ENCODE measurements at places on chromosomes 7 and 10.

GRCh38 chr7:69651101-69651590 lies 52.9 kb downstream of the AUTS2 start:
- no peak for DNase-seq

- no peak for DNase-seq
Measured at GRCh38 chr7:143345428-143345900, 17.0 kb downstream of the FAM131B start.

GRCh38 chr10:102642736-102643335 lies 1.4 kb upstream of the TRIM8 start:
- no peak for DNase-seq

DNA sequence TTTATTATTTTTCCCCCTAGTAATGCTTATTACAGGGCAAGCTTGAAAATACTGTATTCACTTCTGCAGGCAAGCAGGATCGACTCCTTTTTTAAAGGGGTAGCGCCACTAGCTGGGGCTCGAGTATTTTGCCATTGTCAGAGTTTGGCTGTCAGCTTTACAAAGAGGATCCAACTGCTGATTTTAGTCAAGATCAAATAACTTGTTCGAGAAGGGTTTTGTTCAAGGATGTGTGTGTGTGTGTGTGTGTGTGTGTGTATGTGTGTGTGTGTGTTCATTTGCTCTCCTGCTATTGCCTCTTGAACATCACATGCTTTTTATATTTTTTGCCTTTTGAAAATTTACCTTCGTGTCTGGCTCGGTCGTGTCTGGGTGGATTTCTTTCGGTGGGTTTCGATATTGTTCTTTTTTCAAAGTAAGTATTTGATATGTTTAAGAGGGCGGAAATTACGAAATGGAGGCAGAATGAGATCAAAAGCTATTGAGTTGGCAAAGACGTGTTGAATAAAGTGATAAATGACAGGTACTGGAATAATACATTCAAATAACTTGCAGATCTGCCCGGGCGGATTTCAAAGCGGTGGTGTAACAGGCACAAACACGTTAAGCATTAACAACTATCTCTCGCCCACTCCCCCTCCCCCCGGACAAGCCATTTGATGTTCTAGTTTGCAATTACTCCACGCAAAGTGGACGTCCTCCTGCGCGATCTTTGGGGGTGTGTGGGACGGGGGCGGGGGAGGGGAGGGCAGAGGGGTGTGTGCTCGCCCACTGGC lies 1.1 kb downstream of the ARID5B start:
- DNase-seq = no peak

DNA sequence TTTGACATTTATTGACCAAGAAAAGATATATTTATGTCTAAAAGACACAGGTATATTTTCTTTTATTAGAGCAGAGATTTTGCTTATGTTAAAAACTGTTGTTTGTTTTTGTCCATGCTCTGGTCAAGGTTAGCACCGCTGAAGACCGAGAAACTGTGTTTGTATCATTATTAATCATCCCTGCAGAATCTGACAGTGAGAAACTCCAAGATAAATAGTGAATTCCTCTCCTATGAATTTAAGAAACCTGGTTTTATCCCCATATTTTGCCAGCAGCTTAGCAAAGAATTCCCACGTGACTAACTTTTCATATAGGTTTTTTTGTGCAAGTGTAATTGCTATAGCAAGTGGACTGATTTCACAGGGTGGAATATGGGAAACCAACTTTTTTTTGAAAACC lies 77.6 kb downstream of the FRMD4A start:
- DNase-seq = no peak

- no peak for DNase-seq
Measured at GRCh38 chr7:94971051-94971867, 63.9 kb downstream of the PPP1R9A start.

DNA sequence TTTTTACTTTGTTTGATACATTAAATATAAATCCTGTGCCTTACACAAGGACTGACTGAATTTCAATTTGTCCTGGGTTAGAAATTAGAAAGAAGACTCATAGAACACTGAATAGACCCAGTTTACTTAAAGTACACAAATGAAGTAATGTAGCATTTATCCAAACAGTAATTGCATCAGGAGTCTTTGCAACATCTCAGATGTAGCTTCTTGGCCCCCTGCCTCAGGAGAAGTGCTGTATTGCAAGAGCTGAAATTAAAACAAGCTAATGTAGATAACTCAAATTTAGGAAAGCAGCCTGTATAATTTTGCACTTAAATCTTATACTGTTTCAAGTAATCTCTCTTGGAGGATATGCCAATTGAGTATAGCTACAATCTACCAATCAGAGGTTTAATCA lies 54.3 kb upstream of the KCND2 start:
- DNase-seq = no peak

GRCh38 chr7:84247591-84247990 lies 53.0 kb upstream of the SEMA3A start:
- DNase-seq = no peak

GRCh38 chr10:49000437-49001398 lies 61.1 kb upstream of the LRRC18 start:
- DNase-seq = no peak

DNA sequence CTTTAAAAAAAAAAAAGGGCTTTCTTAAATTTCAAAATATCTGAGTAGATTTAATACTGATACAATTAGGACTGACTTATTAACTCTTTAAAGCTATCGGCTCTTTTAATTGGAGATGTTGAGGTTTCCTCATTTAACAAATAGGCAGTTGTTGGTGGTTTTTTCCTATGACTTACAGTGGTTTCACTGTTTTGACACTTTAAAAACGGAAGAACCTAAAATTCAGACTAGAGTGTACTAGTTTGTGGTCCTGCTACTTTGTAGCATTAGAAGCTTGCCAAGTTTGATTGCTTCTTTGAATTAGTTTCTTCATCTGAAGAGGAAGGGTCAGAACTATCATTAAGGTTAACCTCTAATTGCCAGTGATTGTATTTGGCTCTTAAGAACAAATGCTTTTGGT lies 27.7 kb downstream of the CUL1 start:
- DNase-seq = no peak

- DNase-seq = no peak
Measured at GRCh38 chr10:122348935-122349361, 25.6 kb upstream of the PLEKHA1 start.

DNA sequence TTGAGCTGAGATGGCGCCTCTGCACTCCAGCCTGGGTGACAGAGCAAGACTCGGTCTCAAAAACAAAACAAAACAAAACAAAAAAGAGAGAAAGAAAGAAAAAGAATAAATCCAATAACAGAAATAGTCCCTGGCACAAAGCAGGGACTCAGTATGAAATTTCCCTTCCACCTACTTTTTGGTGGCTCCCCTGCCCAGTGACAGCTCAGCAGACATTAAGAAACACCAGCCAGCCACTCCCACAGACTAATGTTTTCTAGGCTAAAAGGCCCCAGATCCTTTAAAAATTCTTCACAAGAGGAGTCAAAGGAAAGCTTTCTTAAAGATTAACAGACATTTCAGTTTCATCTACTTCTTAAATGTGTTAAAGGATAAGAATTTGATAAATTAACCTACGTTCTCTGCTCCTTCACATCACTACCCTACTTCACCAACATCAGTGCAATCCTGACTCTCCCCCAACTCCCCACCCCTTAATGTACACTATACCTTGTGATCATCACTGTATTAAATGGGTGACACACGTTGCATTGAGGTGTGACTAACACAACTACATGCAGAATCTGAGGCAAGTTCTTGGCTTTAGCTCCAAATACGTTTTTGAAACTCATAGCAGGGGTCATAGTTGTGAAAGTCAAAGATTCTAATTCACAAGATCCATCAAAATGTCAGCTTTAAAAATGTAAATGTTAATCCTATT lies 114.5 kb upstream of the CAV2 start:
- DNase-seq = no peak

- no peak for DNase-seq
Measured at GRCh38 chr7:70589010-70589409, 542.9 kb upstream of the GALNT17 start.

DNA sequence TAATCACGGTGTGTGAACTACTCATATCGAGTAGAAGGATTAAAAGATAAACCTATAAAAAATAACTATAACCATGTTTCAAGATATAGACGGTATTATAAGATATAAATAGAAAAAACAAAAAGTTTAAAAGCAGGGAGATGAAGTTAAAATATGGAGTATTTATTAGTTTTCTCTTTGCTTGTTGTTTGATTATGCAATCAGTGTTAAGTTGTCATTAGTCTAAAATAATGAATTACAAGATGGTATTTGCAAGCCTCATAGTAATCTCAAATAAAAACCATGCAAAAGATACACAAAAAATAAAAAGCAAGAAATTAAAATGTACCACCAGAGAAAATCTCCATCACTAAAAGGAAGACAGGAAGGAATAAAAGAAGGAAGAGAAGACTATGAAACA lies 83.3 kb downstream of the TES start:
- no peak for DNase-seq

- DNase-seq = no peak
Measured at GRCh38 chr10:122875843-122876466, 3.4 kb downstream of the FAM24B start.

- no peak for DNase-seq
Measured at GRCh38 chr7:70374772-70375533, 757.0 kb upstream of the GALNT17 start.

GRCh38 chr7:41999736-42000283 lies 237.2 kb downstream of the GLI3 start:
- no peak for DNase-seq
